ENCODE measurements at places on chromosomes 6 and 20.

- no peak for DNase-seq
Observed at GRCh38 chr6:52544602-52545405, 32.1 kb downstream of the TRAM2 start.

- no peak for DNase-seq
Observed at GRCh38 chr6:136103763-136104311, 146.3 kb downstream of the MTFR2 start.

GRCh38 chr6:119643876-119644275, 294.3 kb upstream of the MAN1A1 start:
- no peak for DNase-seq

GRCh38 chr20:34010405-34010931, 16.8 kb downstream of the RALY start:
- no peak for DNase-seq

- no peak for DNase-seq
Observed at GRCh38 chr20:44552950-44553908, 29.1 kb upstream of the PKIG start.

DNA sequence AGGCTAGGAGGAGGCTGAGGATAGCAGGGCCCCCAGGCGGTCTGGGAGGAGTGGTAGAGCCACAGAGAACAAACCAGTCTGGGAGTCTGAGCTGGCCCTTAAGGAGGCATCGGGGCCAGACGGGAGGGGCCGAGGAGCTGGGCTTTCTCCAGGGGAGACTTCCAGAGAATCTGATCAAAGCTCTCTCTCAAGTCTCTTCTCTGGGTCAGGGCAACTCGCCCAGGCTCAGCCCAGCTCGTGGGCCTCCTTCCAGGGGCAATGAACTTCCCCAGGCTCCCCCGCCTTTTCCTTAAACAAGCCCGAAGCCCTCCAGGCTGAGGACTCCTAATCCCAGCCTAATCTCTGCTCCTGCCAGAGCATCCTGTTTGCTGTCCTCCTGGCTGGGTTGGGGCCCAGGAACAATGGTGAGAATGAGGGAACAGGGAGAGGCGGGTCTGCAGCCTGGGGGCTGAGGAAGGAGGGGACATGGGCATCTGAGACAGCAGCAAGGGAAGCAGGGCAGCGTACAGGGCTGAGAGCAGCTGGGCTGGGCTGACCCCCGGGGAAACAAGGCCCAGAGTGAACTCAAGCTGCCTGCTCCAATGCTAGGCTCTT, 173.6 kb downstream of the ANKRD60 start:
- DNase-seq = no peak

GRCh38 chr6:113353392-113353791, 503.8 kb upstream of the MARCKS start:
- DNase-seq = no peak

DNA sequence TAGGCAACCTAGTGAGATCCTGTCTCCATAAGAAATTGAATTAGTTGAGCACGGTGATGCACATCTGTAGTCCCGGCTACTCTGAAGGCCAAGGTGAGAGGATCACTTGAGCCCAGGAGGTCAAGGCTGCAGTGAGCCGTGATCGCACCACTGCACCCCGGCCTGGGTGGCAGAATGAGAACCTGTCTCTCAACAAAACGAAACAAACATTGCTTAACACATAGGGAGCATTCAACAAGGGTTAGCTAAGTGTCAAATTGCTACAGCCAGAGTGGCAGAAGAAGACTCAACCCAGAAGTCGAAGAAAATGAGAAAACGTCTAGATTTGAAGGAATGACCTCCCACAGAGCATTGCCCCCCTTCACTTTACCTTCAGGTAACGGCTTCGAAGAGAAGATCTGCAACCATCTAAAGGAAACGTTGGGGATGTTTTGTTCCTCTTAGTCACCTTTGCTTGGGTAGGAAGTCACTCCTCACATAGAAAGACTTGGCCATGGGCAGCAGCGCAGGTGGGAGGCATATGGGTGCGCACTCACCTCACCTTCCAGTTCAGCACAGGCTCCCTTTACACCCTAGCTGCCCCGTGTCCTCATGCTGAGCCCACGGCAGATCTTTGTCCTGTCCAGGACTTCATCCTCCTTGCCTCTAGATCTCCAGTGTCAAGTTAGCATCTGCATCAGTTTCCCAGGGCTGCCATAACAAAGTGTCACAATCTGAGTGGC, 63.7 kb upstream of the SHLD1 start:
- DNase-seq = no peak

- DNase-seq = no peak
Observed at GRCh38 chr6:157280947-157281346, 42.4 kb downstream of the TMEM242 start.

GRCh38 chr6:150799276-150799805, 66.2 kb upstream of the MTHFD1L start:
- no peak for DNase-seq

DNA sequence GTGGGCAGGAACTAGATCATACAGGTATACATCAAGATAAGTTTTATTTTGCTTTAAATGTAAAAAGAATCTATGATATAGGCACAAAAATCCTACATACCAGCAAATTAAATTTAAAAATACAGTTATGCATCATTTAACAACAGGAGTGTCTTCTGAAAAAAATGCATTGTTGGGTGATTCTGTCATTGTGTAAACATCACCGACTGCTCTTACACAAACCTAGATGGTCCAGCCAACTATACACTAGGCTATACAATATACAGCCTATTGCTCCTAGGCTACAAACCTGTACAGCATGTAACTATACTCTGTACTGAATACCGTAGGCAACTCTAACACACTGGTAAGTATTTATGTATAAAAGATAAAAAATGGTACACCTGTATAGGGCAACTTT, 139.4 kb downstream of the RNGTT start:
- DNase-seq = no peak

GRCh38 chr6:169950558-169950957, 199.1 kb downstream of the ERMARD start:
- no peak for DNase-seq

DNA sequence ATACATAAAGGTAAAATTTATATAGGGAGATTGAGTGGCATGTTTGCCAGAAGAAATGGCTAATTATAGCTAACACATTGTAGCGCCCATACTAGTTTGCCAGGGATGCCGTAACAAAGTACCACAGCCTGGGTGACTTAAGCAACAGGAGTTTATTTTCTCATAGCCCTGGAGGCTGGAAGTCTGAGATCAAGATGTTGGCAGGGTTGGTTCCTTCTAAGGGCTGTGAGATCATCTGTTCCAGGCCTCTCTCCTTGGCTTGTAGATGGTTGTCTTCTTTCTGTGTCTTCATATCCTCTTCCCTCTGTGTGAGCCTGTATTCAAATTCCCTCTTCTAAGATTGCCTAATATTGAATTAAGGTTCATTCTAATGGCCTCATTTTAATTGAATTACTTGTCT, 417.5 kb upstream of the OPRM1 start:
- no peak for DNase-seq

DNA sequence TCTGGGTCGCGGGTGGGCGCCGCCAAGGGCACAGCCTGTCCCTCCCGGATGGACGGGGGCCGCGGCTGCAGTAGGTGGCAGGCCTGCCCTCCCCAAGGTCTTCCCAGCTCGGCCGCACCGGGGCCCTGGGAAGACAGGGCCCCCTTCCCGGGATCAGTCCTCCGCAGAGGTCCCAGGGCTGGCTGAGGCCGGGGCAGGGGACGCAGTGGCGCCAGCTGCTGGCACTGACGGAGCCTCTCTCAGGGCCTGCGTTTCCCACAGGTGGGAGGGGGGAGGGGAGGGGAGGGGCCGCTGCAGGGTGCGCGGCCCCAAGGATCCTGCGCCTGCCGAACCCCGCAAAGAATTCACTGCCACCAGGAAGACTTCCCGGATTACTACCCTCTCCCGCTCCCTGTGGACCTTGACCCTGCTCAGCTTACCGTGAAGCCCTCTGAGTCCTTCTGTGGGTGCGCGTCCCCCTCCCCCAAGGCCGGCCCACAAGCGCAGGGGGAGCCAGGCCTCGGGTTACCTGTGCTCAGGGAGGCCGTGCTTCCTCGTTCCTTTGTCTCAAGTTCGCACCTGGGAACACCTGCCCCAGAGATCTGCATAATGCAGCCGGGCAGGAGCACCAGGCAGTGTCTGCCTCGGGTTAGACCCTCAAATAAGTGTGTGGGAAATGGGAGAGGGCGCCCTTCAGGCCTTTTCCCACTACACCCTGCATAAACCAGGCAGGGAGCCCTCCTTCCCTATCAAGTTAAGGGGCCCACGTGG, 5.1 kb downstream of the LZTS3 start:
- DNase-seq = no peak

DNA sequence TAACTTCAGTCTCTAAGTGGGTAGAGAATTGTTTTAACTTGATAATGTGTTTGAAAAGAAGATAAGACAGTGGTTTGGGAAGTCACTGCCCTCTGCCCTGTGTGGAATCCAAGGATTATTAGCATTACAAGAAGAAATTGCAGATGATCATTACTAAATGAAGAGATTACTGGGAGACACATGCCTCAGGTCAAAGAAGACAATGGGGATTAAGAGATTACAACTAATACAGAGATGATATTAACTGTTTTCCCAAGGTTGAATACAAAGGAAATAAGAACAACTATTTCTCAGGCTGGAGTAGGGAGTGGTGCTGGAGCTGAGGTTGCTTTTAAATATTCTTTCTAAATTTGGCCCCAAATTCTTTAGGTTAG, 166.0 kb downstream of the TRMT11 start:
- DNase-seq = no peak

- no peak for DNase-seq
Observed at GRCh38 chr20:32336918-32337347, 21.2 kb upstream of the ASXL1 start.

DNA sequence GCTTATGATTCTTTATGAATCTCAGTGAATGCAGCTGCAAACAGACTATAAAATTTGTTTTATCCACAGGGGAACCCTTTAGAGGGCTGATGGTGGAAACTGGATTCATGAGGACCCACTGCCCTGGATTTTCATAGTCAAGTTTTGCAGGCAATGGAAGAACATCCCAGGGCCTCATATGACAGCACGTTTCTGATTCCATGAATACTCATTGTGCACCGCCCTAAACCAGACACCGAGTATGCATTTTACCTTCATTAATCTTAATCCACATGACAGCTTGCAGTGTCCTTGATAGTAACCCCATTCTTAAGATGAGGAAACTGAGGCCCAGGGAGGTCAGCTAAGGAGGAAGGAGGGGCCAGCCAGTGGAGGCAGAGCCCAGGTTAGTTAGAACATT, 270.4 kb downstream of the PREX1 start:
- DNase-seq = no peak

DNA sequence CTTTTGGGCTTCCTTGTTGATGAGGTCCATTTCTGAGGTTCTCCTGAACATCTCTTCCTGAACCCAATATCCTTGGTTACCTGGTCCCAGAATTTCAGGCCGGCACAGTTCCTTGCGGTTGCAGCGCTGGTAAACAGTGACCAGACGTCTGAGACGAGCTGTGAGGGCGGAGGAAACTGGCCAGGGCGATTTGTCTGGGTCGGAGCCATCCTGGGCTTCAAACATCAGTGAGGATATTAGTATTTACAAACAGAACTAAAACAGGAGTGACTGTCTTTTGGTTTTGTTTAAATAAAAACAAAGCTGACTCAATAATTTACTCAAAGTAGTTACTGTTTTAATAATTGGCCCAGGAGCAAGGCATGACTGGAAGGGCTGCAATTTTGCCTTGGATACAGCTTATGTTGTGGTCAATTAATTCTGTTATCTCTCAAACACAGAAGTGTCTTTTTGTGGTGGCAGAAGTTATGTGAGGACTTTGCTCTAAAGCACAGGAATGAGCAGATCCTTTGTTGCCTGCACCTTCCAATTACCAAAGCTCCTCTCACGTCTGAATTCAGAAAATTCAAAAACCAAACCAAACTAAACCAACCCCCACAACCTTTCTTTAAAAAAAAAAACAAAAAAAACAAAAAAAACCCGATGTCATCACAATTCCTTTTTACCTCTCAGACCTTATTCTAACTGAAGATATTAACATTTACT, 58.7 kb upstream of the EMILIN3 start:
- DNase-seq = no peak

DNA sequence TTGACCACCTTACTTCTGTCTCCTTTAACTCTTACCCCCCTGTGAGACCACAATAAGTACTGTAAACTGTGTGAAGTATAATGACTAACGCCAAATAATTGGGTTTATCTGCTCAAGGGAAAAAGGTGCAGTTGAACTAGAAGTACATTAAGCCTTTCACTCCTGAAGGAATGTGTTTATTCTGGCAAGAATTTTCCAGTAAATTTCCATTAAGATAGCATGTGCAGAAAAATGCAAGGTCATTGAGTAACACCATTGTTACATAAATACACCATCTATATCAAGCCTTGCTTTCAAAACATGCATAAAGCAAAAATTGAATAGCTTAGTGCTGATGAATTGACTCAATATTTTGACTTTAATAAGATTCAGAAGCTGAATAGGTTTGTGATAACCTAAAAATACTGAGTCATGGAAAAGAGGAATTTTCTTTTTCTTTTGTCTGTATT, 65.4 kb downstream of the ARHGAP18 start:
- no peak for DNase-seq

DNA sequence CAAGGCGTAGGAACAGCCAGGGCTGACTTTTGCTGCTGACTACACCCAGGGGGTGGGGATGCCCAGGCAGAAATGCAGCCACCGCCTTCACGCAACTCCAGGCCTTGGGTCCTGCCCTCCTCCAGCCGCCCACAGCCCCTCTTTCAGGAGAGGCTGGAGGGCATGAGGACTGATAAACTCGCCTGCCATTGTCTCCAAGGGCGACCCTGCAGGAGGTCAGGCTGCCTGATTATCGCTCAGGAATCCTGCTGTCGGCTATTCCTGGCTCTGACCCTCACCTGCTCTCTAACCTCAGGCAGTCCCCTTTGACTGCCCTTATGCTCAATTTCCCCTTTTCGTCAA, 62.0 kb upstream of the HDDC2 start:
- DNase-seq = no peak

GRCh38 chr6:160995271-160995670, 3.7 kb downstream of the MAP3K4 start:
- DNase-seq = no peak

DNA sequence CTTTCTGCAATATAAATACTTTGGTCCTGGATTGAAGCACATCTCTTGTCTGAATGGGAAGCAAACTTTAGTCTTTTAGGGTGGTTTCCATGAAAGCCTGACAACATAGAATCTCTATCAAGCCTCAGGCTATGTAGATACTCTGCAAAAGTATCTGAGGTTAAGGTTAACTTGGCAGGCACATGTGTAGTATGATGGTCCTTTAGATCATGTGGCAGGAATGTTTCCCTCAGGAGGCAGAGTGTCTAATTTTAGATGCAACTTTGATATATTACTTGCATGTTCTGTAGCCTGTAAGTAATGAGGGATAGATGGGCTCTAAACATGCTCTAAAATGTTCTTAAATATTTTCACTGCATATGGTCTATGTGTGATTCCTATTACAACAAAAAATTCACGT, 8.2 kb downstream of the MYB start:
- DNase-seq = no peak

- DNase-seq = no peak
Observed at GRCh38 chr20:22232923-22233322, 351.4 kb downstream of the FOXA2 start.

- DNase-seq = no peak
Observed at GRCh38 chr6:169864148-169865020, 113.0 kb downstream of the ERMARD start.

DNA sequence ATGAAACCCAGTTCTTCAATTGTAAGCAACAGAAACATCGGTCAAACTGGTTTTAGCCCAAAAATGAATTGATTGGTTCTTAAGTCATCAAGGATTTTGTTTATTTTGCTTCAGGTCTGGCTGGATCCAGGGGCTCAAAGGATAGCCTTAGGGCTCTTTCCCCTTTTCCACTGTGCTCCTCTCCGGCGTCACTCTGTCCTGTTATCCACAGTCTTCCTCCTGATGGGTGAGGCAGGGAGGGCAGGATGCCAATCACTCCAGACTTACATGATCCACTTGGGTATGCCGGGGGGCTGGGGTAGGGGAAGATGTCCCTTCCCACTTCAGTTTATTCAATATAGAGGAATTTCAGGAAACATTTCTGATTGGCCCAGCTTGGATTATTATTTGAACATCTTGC, 40.0 kb downstream of the PLAGL2 start:
- DNase-seq = no peak

All from stimulated activated CD4-positive, alpha-beta T cell treated with anti-CD3 and anti-CD28 coated beads, Interleukin-1b, Interleukin-23, amount 100 ng/mL, for 48 hours (primary cell).